Cardiac muscle cell (in vitro differentiated cells and primary cell): ENCODE measurements at places on chromosomes 1 and 21.

DNA sequence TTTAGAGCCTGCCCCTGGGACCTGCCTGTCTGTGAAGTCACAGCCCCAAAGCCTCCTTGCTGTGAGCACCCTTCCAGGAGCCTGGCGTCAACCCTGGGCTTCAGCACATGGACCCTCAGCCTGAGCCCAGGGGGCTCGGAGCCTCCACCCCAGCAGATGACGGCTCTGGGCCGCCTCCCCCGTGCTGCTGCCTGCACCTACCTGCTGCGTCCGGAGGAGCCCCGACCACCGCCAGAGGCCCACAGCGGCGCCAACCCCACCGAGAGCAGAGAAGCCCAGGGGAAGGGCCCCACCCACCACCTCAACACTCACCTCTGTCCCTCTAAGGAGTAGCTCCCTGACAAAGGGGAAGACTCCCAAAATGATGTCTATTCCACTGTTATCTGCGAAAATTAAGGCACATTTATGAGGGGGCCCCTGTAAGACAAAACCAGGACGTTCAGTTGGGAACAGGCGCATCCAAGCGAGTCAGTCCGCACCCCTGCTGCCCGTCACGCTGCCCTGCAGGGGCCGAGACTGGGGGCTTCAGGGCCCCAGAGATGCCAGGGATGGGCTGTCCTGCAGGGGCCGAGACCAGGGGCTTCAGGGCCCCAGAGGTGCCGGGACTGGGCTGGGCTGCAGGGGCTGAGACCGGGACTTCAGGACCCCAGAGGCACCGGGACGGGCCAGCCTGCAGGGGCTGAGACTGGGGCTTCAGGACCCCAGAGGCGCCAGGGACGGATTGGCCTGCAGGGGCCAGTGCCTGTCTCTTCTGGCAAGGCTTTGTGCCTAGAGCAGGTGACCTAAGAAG lies 15.8 kb downstream of the PANK4 start:
- no peaks in the 10 kb centered on the region for H3K4me1 ChIP-seq
- no peak for DNase-seq
- peaks cover 34% of the 10 kb centered on the region for H3K36me3 ChIP-seq
- no peaks in the 10 kb centered on the region for H3K27me3 ChIP-seq

GRCh38 chr1:21324368-21325141 lies 34.3 kb upstream of the ECE1 start:
- no peak for DNase-seq
- no peak overlapping the region for H3K4me3 ChIP-seq
- no peaks in the 10 kb centered on the region for H3K36me3 ChIP-seq
- H3K27me3 ChIP-seq, result no peaks in the 10 kb centered on the region
- peak overlapping the region; percentile 73 for H3K27ac ChIP-seq
- peaks cover 78% of the 10 kb centered on the region for H3K4me1 ChIP-seq

GRCh38 chr1:93296555-93297154 lies 49.1 kb upstream of the DR1 start:
- H3K27ac ChIP-seq, result no peak overlapping the region
- no peaks in the 10 kb centered on the region for H3K4me1 ChIP-seq
- H3K27me3 ChIP-seq, result no peaks in the 10 kb centered on the region
- H3K4me3 ChIP-seq, result no peak overlapping the region
- DNase-seq, result no peak
- H3K36me3 ChIP-seq, result no peaks in the 10 kb centered on the region

- H3K4me1 ChIP-seq, result no peaks in the 10 kb centered on the region
- no peaks in the 10 kb centered on the region for H3K27me3 ChIP-seq
- DNase-seq, result no peak
- no peaks in the 10 kb centered on the region for H3K36me3 ChIP-seq
Measured at GRCh38 chr1:218613105-218613504, 268.0 kb downstream of the TGFB2 start.
